ENCODE measurements at places on chromosomes 4 and X.

DNA sequence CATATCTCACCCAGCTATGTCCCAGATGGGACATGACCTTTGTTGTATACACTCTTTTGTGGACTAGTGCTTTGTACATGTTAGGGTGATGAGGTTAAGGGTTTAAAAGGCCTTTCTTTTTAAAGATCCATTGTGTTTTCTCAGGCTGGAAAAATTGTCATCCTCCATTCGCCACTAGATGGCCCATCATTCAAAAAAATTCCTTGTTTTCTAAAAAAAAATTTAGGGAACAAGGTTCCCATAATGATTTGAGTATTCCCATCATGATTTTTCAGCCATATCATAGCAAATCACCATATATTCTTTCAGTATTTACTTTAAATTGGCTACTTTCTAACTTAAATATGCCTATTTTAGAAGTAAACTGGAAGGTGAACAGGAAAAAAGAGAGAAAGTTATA lies 91.9 kb upstream of the TMEM164 start:
- DNase-seq, result no peak

DNA sequence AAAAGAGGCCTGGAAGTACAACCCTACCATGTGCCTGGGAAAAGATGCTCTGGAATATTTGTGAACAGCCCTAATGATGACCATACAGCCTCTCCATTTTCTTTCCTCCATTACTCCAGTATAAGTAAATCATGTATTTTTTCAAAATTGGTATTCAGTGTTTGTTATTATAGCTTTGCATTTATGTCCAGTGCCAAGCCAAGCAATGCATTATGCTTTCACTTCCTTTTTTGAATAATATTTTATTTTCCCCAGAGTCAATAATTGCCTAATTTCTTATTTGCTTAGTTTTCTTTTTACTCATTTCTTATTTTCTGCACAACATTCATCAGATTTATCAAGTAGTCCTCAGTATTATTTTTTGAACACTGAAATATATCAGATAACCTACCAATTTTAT lies 49.3 kb upstream of the EOLA2 start:
- DNase-seq, result no peak

DNA sequence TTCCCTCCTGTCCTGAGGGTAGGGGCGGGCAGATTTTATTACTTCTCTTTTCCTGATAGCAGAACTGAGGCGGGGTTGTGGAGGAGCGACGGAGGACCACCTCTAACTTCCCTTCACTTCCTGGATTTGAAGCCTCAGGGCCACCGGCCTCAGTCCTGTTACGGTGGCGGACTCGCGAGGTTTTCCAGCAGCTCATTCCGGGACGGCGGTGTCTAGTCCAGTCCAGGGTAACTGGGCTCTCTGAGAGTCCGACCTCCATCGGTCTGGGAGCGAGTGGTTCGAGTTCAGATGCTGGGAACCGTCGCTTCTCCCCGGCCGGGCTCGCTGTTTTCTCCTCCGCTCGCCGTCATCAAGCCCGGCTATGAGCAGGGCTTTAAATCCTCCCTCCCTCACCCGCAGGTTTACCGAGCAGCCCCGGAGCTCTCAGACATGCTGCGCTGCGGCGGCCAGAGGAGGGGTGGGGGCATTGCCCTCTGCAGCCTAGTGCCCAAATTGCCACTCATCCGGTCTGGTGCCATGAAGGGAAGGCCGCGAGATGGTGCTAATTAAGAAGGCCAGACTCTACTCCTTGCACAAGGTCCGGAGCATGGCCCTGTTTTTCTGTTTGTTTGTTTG lies 23.3 kb downstream of the HAND2 start:
- no peak for DNase-seq

DNA sequence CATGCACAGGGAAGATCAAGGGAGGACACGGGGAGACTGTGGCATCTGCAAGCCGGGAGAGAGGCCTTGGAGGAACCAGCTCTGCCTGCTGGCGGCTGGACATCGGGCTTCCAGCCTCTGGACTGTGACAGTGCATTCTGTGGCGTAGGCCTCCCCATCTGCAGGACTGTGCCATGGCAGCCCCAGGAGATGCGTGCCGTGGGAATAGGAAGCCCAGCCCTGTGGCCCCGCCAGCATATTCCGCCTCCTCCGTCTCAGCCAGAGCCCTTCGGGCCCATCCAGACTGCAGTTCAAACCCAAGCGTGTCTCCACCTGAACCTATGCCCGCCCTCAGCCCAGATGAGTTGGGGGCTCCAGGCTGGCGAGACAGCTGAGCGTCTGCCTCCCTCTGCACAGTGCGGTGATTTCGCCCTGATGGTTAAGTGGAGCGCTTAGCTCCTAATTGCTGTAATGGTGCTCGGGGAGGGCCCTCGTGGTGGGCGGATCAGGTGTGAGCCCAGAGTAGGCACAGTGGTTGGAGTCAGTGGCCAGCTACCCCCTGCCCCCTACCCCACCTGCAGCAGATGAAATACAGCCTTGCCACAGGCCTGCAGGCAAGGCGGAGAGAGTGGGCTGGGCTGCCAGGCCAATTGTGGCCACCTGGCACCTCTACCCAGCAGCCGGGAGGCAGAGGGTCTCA lies 133.9 kb downstream of the HMX1 start:
- DNase-seq, result no peak

DNA sequence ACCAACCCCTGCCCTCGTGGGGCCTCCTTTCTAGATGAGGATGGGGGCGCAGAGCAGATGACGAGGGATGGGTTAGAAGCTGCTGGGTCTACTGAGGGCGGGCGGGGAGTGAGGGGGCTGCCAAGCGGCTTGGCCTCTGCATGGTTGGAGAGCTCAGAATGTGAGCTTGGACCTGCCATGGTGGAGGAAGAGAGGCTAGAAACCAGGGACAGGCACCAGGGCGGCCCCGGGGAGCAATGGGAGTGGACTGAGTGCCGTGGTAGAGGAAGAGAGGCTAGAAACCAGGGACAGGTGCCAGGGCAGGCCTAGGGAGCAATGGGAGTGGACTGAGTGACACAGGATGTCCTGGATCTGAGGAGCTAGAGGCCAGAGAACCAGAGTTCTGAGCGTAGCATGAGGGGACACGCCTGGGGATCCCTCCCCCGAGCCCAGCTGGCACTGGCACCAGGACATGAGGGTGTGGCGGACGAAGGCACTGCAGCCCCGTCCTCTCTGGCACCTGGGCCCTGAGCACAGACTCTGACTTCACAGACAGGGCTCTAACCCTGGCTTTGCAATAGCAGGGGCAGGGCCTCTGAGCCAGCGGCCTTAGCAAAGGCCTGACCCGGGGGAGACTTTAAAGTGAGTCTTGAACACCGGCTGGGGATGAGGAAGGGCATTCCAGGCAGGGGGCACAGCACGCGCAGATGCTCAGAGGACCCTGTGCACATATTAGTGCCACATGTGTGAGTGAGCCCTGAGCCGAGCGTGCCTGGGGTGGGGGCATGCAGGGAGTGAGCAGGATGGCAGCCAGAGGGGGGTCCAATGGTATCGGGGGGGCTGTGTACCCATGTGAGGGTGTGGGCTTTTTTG lies 214.0 kb upstream of the PSAPL1 start:
- no peak for DNase-seq

GRCh38 chr4:134117392-134118183 lies 84.0 kb downstream of the PABPC4L start:
- no peak for DNase-seq

DNA sequence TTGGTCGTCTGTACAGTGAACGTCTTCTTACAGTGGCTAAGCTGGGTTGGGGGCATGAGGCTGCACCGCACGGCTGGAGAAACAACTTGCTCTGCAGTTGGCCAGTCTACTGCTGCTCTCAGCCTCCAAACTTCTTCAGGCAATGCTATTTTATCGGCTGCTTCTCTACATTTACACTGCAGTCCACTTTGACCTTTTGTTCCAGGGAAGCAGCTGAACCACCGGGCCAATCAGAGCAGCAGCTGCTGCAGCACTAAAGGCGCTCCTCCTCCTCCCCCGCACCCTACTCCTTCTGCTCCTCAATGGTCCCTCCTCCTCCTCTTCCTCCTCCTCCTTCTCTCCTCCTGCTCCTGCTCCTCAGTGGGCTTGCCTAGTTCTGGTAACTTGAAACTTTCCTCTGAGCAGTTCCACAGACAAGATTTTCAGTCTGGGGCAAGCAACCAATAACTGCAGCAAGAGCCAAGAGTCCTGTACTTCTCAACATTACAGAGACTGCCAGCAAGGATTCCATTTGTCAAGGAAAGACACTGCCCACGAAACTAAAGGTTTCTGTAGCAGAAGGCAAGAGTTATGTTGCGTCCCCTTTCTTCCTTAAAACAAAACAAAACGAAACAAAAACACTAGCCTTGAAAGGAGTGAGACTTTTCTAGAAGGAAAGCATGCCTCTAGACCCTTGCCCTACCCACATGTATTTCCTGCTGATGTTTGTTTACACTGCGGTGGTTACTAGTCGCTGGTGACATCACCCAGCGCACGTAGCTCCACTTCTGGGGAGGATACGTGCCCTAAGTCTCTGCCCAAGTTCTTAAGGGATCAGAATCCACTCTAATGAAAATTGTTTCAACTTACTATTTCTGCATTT lies 125.7 kb upstream of the NAP1L5 start:
- DNase-seq, result peak; percentile 98

DNA sequence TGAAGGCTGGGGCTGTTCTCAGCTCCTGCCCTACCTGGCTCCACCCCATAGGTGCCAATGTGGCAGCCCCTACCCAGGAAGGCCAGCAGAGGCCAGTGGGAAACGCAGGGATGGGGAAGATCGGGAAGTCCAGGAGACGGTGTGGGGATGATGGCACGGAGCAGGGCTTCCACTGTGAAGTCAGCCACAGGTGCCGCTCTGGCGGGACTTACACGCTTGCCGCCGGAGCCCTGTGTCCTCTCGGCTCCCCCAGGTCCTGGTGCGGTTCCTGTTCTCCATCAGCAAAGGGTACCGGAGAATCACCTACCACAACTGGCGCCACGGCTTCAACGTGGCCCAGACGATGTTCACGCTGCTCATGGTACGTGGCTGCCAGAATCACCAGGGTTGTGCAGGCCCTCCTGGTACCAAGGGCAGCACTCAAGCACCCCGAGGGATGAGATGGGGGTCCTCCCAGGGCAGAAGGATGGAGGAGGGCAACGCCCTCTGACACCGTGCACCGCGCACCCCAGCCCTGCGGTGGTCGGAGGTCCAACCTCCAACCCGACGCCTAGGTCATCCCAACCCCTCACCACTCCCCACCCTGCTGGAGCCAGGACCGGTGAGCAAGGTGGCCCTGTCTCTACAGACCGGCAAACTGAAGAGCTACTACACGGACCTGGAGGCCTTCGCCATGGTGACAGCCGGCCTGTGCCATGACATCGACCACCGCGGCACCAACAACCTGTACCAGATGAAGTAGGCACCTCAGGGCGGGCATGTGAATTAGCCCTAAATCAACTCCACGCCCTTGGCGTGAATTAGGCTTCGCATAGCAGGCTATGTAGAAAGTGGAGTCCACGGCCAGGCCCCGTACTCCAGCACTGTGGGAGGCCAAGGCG lies 12.0 kb downstream of the ATP5ME start:
- no peak for DNase-seq

GRCh38 chr4:149291463-149291862 lies 524.2 kb downstream of the IQCM start:
- DNase-seq, result peak; percentile 53

- DNase-seq, result no peak
Measured at GRCh38 chr4:147772056-147772455, 40.2 kb downstream of the ARHGAP10 start.

DNA sequence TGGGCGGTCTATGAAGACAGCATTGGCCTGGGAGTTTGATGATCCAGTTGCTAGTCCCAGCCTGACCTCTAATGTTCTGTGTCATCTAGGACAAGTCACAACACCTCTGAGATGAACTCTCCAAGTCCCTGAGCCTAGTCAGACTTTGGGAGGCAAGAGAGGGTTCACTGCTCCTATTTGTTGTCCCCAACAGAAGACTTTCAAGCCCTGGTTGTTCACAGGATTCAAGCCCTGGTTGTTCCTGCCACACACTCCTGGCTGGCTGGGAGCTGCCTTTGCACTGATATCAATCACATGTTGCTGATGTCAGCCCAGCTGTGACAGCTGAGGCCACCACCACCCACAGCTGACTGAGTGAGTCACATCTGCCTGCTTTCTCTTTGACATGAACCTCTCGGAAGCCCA lies 253.2 kb upstream of the RASGEF1B start:
- no peak for DNase-seq

DNA sequence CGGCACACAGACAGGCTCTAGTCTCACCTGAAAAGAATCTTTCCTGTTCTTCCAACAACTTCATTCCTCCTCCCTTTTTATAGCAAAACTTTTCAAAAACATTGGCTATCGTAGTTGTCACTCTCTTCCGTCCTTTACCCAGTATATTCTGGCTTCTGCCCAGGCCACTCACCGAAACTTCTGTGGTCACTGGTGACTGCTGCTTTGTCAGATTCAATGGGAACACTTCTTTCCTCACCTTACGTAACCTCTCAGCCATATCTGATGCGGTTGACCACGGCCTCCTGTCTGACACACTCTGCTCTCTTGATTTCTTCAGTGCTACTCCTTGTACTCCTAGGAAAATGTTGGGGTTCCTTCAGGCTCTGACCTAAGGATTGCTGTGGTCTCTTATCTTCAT lies 9.2 kb upstream of the RNF150 start:
- DNase-seq, result no peak

DNA sequence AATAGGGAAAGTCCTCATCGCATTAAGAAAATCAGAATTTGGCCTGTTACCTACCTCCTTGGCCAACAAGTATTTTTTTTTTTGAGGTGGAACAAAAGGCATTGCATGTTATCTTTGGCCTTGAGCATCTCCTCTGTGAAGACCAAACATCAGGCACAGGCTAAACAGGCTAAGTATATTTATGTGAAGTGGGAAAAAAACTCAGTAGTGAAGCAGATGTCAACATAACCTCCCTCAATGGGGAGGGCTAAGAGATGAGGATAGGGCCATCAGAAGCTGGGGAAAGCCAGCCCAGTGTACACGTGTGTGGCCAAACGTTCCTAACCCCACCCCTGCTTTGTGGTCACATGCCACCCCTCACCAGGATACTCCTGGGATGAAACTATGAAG lies 102.5 kb downstream of the FNIP2 start:
- no peak for DNase-seq

DNA sequence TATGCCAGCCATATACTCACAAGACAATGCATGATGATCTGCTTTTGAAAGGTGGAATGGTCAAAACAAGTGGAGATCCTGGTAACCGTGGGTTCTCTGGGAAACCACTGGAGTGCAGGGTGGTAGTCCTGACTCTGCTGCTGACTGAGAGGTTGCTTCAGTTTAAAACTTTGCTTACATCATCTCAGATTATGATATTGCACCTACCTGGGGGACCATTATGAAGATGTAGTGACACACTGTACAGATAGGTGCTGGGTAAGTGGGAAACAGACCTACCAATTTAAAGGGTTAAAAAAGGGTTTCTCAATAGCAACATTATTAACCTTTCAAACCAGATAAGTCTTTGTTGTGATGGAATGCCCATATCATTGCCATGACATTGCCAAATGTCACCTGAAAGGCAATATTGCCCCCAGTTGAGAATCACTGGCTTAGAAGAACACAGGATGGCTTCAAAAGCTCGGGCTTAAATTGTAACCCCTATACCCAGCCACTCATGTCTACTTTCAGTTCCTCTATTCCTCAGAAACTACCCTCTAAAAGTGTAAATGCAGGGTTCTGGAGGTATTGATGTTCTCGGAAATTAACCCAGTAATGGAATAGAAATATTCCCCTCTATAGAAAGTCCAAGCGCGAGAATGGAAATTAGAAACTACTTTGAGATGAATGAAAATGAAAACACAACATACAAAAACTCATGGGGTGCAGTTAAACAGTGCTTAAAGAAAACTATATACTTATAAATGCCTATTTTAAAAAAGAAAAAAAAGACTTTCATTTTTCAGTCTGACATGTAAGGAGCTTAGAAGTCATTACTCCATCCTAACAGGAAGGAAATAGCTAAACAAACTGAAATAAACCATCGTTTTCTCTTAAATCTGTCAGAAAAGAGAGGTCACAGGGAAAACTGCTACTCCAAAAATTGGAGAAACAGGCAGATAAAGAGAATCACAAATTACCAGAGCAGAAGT lies 65.8 kb downstream of the ARHGEF6 start:
- DNase-seq, result no peak

Measured in skeletal muscle cell (primary cell).